ENCODE measurements at places on chromosomes 3 and 15. TPM values are rescaled to one million over a fixed set of nuclear protein-coding genes. Genes with fewer than 3 reads are reported as not detected.
A peak's percentile ranks its signal among the peaks of the same experiment; 100 is the strongest.

- no peak for DNase-seq
Observed at GRCh38 chr3:177827511-177828207, 630.4 kb upstream of the TBL1XR1 start.

DNA sequence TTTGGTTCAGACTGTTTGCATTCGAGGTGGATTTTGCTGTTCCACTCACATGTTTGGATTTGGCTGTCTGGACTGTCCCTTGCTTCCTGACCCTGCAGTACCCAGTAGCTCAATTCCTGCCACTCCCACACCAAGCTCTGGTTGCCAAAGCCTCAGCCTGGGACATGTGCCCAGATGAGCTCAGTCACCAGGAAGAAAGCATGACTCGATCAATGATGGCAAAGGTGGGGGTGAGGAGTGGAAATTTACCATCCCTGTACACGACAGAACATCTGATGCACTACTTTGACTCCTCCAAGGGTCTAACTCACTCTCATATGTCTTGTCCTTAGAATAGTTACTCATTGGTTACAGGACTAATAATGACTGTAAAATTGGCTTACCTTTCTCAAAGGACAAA is 45.2 kb downstream of the ZNF385D start:
- no peak for DNase-seq

DNA sequence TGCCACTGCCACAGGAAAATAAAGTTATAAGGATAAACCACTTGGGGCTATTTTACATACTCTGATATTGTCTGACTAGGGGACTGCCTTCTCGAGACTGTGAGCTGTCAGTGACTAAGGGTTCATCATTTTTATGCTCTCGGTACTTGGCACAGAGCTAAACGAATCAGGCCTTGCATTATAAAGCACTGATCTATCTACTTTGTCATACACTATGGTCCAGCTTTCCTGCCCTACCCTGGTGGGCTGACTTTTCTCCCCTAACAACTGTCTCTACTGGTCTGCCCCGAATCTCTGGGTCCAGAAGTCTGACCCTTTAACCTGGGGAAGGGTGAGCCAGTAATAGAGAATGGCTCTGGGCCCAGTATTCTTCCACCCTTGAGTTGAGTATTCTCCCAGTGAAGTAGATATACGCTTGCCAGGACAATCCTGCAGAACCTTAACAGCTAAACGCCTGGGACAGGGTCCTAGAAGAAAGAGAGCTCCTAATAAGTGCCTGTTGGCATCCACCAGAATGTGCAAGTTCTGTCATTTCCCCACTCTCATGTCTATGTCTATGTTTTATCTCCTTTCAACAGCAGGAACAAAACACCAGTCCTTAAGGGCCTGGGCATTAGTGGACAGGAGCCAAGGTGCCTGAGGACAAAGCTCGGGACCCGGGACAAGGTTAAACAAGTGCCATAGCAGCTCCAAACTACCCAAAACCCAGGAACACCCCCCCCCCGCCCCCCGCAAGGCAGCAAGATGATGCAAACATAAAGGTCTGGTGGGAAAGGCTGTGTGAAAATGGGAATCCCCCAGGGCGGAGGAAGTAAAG is 1.2 kb downstream of the LARP6 start:
- DNase-seq = no peak

The PIERCE2 gene
- total RNA-seq = 0.29 TPM

- no peak for DNase-seq
Observed at GRCh38 chr15:71920573-71920972, 110.2 kb downstream of the NR2E3 start.

- DNase-seq = no peak
Observed at GRCh38 chr3:189806171-189806951, 175.2 kb downstream of the TP63 start.

DNA sequence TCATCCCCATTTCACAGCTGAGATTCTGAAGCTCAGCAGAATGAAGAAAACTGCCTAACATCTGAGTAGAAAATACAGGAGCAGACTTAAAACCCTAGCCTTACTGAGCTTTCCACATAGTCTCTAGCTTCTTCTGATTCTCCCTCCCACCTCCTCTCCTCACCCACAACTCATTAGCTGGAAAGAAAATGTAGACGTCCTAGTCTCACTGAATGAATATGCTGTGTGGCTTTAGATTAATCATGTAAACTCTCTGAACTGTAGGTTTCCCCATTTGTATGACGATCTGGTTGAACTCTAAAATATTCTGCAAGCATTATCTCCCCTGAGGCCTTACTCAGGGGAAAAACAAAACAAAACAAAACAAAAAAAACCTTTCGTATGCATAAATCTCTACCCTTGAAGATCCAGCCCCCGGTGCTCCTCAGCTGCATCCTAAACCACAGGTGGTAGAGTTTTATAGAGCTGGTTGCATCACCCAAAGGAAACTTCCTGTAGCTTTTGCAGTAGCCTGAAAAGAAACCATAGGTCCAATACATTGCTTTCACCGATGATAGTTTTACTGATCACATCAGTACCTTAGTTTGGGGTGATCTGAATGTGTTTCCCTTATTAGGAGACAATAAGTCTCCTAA is 40.6 kb downstream of the FOXB1 start:
- DNase-seq = no peak

GRCh38 chr3:143002083-143002712 is 828 bp downstream of the U2SURP start:
- DNase-seq = no peak

The TBC1D23 gene
- 24.4 TPM for total RNA-seq

DNA sequence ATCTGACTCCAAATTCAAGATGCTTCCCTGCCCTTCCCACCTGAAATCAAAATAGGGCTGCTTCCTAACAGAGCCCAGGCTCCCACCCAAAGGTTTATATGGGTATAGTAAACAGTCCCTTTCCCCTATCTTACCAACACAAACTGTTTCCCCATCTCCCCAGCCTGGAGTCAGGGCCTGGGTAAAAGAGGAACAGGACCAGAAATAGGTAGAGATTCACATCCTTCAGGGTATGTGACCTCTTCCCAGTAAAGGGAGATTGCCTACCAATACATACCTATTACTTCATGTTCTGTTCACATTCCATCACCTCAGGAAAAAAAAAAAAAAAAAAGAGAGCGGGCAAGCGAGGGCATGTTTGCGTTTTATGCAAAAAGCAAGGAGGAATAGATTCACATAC is 9.7 kb upstream of the SHF start:
- no peak for DNase-seq

GRCh38 chr3:191715585-191715984 is 254.6 kb downstream of the PYDC2 start:
- no peak for DNase-seq

The TMEM45A gene
- total RNA-seq = 16.1 TPM

- DNase-seq = no peak
Observed at GRCh38 chr3:111906656-111907055, 47.6 kb downstream of the PHLDB2 start.

DNA sequence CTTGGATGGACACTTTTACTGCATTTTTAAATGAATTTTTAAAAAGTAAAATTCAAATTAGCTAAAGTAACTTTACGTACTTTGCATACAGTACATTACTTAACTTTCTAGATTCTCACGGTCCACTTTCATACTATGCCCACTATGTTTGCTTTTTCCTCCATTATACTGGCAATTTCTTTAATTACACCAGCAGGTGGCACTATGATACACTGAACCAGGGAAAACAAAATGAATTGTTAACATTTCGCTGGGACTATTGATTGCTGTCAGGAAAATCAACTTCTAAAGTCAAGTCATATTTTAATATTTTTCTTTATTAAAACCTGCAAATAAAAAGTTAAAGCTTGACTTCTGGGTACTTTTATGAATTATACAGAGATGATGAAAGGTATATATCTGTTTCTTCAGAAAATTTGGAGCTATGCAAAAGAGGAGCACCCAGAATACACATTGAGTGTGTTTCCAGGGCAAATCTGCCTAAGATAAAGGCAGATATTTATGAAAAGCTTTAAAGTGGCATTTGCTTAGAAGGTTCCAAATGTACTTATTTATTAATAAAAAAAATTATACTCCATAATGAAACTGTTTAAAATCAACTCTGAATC is 21.8 kb upstream of the POU1F1 start:
- DNase-seq = peak; percentile 18

The REC114 gene
- not detected for total RNA-seq

DNA sequence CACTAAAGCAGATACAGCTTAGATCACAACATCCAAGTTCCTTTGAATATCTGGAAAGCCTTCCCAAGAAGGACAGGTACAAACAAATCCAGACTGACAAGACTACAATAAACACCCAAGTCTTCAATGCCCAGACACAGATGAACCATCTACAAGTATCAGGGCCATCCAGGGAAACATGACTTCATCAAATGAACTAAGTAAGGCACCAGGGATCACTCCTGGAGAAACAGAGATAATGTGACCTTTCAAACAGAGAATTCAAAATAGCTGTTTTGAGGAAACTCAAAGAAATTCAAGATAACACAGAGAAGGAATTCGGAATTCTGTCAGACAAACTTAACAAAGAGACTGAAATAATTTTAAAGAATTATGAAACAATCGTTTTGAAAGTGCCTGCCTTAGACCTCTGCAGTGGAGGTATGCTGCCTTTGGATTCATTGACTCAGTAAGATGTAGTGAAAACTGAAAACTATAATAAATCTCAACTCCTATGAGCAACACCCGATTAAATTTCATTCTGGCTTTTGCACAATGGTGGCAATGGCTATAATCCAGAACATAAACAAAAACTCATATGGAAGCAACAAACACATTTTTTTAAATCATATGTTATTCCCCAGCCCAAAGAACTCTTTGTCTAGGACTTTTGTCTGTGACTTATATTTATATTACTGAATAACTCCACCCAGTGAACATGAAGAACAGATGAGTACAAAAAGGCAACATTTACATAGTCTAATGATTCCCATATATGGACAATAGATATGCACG is 12.6 kb upstream of the COL8A1 start:
- DNase-seq = no peak

- DNase-seq = no peak
Observed at GRCh38 chr15:69758291-69758771, 305.7 kb downstream of the RPLP1 start.

- DNase-seq = no peak
Observed at GRCh38 chr3:187986514-187986934, 167.4 kb upstream of the LPP start.

- DNase-seq = no peak
Observed at GRCh38 chr15:29914511-29914926, 92.3 kb upstream of the TJP1 start.

The TGFBR2 gene
- 726 TPM for total RNA-seq

DNA sequence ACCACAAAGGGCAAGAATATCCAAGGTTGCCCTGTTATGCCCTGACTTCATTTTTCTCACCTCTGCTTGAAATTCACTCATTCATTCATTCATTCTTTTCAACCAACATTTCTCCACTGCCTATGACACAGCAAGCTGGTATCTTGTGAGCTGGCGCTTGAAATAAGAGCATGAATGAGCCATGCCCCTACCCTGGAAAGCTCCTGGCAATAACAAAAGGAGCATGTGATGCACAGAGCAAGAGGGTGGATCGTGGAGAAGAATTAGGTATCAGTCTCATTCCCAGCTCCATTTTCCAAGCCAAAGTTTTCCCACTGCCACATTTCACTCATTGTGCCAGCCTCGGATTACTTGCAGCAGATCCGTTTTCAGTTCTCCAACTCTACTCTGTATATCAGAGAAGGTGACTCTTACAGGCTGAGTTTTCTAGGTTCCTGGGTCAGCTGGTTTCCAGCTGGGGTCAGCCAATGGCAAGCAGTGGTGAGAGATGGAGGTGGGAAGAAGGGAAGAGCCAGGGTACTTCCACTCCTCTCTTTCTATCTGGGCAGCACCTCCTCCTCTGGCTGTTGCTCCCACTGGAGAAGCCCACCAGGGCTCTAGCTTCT is 144.8 kb downstream of the SUCLG2 start:
- DNase-seq = no peak

The ARGFX gene
- total RNA-seq = not detected

DNA sequence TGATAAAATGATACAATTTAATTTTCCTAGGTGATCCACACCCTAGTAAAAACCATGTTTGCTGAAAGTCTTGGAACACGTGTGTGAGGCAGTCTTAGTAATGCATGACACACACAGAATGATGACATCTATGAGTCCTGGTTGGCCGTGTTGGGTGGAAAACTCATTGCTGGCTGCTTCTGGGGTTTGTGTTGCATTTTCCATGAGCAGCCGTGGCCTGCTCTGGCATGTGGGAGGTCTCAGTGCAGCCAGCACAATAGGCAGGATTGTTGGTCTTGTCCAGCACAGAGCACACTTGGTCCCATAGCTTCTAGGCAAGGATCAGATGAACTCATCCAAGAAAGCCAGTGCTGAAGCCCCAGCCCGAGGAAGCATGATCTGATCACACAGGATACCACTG is 172.8 kb upstream of the UBE3A start:
- no peak for DNase-seq

DNA sequence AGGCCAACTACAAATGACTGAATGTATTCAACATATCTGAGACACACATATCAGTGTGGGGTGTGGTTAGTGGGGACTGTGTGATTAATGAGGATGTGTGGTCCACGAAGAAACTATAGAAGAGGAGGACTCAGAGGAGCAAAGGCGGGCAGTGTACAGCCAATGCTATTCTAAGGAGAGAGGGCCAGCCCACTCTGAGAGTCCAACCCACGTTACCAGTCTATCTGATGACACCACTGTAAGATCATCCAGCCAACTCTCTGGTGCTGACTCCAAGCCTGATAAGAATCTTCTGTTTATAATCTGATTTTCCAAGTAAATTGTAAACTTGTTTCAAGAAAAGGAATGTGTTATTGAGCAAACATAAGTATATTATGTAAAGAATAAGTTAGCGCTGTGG is 47.2 kb downstream of the MCF2L2 start:
- DNase-seq = no peak

DNA sequence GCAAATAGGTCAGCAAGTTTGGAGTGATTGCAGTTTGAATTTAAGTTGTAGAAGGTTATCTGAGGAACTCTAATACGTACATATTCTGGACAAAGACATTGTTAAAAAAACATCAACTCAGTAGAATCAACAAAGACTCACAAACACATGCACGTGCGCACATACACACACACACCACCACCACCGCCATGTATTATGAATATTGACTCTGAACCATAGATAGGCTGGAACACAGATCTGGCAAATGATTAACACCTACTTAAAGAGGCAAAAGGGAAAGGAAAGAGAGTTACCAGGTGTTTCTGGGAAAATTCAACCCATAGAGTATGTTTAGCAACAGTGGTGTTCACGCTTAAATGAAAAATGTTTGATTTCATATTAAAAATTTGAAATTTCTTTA is 334.2 kb upstream of the ALCAM start:
- no peak for DNase-seq

GRCh38 chr3:44242721-44243120 is 1.0 kb downstream of the TOPAZ1 start:
- no peak for DNase-seq

The PAK6 gene
- not detected for total RNA-seq

DNA sequence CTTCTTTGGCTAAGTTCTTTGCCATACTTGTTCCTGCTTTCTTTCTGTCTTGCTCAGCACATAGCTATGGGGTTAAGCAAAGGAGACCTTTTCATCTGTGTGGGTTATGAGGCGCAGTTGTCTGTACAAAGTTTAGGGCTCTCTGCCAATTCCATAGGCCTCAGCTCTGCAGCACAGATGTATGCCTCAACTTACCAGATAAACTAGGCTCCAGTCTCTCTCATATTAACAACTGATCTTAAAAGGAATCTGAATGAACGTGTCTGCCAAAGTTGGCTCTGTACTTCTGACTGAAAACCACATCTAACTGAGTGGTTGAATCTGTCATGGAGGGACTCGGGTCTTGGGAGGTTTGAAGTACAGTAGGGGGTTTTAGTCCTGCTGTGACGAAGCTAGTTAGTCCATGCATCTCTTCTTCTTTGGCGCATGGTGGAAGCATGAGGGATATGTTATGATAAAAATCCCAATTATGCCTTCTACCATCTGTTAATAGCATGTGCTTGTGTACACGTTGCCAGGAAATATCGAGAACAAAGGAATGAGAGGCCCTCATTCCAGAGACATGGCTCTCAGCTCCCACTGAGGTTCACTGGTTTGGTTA is 114.6 kb upstream of the TSC22D2 start:
- no peak for DNase-seq
